ENCODE measurements at places on chromosomes 4 and X.

DNA sequence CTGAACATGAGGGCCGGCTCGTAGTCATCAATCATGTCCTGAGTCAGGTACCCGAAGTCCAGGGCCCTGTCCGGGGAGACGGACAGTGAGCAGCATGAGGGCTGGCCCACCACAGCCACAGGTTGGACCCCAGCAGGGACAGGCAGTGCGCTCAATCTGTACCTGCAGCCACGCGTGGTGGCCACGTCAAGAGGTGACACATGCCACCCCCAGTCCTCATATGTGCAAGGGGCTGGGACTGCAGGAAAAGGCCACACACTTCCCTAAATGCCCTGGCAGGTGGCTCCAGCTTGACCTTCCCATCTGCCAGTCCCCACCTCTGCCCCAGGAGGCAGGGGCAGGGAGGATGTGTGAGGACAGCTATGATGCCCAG is 73.8 kb upstream of the MXD4 start:
- no peak for DNase-seq

GRCh38 chr4:88742561-88742960 is 44.9 kb upstream of the NAP1L5 start:
- DNase-seq = no peak

GRCh38 chrX:15761564-15762191 is 23.6 kb downstream of the CA5B start:
- DNase-seq = no peak

DNA sequence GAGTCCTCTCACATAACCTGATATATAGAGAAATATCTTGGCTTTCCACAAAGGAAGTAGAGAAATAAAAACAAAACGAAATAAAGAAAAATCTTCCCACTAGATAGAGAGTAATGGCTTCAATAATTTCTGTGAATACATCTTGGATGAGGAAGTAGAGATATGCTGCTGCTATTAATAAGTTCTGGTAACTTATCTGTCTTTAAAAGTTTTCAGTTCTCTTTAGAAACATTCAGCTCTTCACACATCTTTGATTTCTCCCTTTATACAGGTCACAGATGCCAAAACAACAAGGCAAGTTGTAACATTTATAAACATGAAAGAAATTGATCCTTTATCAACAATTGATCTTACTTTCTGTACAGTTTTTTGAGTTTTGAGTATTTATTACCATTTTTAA is 615.8 kb downstream of the TRAM1L1 start:
- DNase-seq = no peak

DNA sequence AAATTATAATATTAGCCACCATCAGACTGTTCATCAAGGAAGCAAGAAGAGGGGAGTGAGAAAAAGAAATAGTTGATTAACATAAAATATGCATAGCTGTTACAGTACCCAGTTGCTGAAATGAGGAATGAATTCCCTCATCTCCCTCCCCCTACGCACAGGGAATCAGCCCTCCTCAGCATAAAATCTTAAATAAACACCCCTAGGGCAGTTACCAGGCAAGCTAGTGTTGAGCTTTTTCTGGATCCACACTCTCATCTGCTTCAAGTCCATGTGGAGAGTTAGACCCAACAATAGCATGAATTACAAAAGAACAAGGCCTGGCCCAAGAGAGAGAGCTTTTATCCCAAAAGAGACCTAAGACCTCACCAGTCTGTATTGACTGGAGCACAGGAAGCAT is 19.0 kb upstream of the SYTL4 start:
- no peak for DNase-seq

DNA sequence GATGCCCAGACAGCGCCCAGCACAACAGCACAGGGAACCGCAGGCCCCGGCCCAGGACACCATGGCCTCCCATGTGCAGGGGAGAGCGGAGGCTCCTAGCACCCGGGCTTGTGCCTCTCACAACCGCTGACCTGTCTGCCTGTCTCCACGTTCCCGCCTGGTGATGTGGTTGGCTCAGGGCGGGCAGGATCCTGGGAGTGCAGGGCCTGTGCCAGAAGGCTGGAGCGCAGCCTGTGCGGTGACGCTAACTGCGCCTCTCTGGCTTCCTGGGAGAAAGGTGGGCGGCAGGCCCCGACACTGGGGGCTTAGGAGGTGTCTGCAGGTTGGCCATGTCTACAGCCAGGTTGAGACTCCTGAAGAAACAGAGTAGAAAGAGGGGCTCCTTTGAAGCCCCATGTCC is 48.7 kb downstream of the CPZ start:
- no peak for DNase-seq
